Activated CD4-positive, alpha-beta T cell treated with anti-CD3 and anti-CD28 coated beads, Interleukin-2, amount 50 U/mL, for 24 hours (primary cell): ENCODE measurements at places on chromosomes 2 and 18.

DNA sequence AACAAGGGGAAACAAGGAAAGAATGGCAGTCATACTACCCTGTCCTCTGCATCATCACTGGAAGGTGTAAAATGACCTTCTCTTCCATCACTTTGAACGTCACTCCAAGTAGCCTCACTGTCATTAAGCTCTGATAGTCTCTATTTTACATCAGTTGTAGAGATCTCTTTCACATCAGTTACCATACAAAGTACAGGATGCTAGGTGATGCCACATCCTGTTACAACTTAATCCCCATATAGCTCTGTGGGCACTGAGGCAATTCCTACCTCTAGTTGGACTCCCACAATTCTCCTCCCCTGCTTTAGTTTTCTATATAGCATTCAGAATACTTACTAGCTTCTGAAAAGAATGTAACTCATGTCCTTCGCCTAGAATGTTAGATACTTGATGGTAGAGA, 55.1 kb upstream of the TTC27 start:
- DNase-seq, result no peak

- no peak for DNase-seq
Observed at GRCh38 chr18:25661831-25662230, 309.9 kb upstream of the ZNF521 start.

GRCh38 chr18:74748809-74749208, 151.1 kb downstream of the ZNF407 start:
- DNase-seq, result no peak

GRCh38 chr18:14937271-14937670, 189.3 kb downstream of the ANKRD30B start:
- DNase-seq, result no peak

DNA sequence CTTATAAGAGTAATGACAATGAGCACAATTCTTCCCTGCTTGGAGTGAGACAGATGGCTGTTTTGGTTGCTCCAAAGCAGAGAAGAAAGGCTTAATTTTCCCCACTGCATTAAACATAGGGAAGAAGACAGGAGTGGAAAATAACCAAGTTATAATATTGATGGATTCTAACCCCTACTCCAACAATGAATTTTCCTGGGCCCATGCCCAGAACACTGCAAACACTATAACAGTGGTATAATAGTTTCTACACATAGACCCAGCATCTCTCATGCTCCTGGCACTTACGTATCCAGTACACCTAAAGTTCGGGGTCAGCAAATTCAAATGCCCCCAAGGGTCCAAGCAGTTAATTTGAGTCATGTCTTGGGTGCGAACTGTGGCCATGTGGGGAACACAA, 613.4 kb downstream of the PLCL1 start:
- DNase-seq, result no peak

GRCh38 chr2:118380915-118381653, 292.8 kb downstream of the INSIG2 start:
- no peak for DNase-seq

DNA sequence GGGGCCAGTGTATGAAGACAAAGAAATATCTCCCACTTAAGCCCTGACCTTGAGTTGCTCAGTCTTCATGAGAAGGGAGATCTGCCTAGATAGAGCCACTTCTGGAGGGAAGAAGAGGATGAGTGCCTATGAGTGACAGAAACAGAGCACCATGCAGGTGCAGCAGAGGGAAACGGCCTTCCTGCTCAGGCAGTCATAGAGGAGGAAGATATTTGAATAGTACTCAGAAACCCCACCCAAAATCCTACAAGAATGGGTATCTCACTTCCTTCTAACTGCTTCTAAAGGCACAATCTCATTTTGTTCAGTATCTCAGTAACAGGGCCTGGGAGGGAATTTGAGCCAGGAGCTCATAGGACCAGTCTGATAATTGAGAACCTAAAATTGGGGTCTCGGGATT, 339.3 kb downstream of the ALK start:
- DNase-seq, result no peak

DNA sequence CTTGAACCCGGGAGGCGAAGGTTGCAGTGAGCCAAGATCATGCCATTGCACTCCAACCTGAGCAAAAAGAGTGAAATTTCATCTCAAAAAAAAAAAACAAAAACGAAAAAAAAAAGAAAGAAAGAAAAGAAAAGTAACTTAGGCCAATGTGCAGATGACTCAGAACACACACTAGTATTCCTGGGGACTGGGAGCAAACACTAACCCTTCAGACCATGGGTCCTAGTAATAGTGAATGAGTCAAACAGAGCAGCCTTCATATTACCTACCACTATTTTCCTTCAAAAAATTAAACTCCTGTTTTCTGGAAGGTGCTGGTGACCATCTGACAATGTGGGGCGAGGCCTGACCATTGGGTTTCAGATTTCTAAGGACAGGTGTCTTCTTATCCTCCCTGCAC, 253.4 kb downstream of the PIEZO2 start:
- DNase-seq, result no peak

GRCh38 chr2:144233317-144233716, 286.6 kb downstream of the ZEB2 start:
- DNase-seq, result no peak

DNA sequence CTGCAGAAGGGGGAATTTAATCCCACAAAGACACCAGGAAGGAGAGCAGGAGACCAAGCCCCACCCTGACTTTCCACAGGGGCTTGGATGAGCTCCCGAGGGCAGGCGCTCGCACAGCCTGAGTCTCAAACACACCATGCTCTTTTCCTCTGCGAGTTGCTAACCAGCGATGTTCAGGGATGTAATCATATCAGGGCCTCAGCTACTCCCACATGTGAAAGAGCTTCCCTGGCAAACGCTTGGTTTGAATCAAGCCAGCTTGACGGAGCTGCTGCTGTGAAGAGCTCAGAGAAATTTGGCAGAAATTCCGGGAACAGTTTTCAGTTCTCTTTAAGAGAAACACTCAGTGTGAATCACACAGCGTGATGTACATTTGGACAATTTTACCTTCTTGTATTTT, 385.8 kb downstream of the GALR1 start:
- no peak for DNase-seq

DNA sequence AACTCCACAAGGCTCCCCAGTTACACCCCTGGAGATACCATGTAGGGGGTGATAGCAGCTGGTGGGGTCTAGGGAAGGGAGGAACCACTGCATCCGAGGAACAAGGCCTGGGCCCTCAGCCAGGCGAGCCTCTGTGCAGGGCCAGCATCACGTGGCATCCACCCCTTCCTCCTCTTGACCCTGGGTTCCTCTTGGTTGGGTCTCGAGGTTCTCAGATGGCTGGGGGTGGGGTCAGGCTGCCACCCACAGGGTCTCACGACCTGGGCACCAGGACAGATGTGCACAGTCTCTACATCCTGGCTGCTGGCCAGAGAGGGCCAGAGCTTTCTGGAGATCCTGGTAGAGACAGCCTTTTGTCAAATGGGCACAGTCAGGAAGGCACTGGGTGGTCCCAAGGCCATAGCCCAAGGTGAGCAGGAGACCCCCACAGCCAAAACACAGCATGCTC, 10.4 kb downstream of the HS6ST1 start:
- DNase-seq, result no peak

- no peak for DNase-seq
Observed at GRCh38 chr2:216661639-216662375, 28.6 kb downstream of the IGFBP2 start.

GRCh38 chr2:62199392-62200125, 3.6 kb downstream of the B3GNT2 start:
- DNase-seq, result no peak

- no peak for DNase-seq
Observed at GRCh38 chr2:166360426-166360825, 15.3 kb downstream of the SCN9A start.

DNA sequence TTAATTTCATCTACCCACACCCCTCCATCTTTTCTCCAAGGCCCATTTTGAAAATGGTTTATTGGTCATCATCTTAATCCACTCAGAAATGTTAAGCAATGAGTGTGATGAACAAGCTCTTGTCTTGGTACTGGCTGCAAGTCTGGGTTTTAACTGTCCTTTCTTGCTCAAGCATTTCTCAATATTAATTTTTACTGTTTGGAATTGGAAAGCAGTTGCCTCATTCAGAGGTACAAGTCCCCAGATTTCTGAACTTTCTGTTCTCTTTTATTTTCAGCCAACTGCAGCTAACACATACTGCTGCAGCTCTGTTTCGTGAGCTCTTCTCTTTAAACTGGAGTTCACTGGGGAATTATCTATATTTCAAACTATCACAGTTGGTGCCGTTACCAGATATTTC, 99.4 kb upstream of the TEX51 start:
- no peak for DNase-seq

- no peak for DNase-seq
Observed at GRCh38 chr2:72115110-72116080, 32.3 kb downstream of the CYP26B1 start.

GRCh38 chr2:231785822-231786176, 446 bp upstream of the COPS7B start:
- DNase-seq, result no peak

DNA sequence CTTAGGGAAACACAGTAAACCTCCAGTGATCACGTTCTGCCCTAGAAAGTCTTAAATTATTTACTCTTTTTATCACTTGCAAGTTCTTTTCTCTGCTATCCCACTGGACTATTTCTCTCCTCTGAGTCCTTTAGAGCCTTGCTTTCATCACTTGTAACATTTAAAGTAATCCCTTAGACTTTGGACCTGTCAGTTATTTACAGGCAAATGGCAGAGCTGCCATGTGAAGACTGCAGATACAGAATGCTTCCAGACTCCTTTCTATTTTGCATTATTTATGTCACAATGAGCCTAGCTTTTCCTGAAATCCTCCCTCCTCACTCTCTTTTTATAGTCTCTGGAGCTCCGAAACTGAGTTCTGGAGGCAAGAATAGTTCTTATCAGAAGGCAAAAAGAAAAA, 325.6 kb upstream of the TRIB2 start:
- no peak for DNase-seq

DNA sequence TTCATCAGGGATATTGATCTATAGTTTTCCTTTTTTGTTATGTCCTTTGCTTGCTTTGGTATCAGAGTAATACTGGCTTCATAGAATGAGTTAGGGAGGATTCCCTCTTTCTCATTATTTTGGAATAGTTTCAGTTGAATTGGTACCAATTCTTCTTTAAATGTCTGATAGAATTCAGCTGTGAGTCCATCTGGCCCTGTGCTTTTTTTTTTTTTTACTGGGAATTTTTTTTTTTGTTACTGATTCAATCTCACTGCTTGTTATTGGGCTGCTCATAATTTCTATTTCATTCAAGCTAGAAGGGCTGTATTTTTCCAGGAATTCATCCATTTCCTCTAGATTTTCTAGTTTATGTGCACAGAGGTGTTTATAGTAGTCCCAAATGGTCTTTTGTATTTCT, 103.9 kb downstream of the RND3 start:
- no peak for DNase-seq

- no peak for DNase-seq
Observed at GRCh38 chr2:238655198-238655860, 192.6 kb upstream of the TWIST2 start.

DNA sequence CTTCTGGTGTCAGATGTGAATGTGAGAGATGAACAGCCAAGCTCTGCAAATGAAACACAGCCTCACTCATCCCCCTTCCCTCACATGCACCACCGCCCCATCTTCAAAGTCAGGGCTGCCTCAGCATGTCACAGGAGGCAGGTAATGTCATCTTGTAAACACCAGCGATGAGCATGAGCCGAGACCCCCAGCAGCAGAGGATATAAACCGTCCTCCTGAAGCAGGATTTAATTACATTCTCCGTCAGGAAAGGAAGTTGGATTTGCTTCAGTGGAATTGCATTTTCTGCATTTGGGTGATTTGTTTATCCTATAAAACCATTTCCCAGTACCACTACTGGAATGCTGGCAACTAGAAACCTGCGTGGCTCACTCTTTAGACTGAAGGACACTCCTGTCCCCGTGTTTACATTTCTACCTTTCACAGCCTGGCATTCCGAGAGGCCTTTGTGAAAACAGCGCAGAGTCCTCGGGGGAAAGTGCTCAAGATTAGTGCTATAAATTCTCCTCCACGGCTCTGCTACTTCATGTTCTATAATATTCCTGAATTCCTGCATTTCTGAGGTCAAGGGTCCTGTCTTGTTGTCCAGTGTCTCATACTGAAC, 619.2 kb downstream of the IRS1 start:
- DNase-seq, result no peak

DNA sequence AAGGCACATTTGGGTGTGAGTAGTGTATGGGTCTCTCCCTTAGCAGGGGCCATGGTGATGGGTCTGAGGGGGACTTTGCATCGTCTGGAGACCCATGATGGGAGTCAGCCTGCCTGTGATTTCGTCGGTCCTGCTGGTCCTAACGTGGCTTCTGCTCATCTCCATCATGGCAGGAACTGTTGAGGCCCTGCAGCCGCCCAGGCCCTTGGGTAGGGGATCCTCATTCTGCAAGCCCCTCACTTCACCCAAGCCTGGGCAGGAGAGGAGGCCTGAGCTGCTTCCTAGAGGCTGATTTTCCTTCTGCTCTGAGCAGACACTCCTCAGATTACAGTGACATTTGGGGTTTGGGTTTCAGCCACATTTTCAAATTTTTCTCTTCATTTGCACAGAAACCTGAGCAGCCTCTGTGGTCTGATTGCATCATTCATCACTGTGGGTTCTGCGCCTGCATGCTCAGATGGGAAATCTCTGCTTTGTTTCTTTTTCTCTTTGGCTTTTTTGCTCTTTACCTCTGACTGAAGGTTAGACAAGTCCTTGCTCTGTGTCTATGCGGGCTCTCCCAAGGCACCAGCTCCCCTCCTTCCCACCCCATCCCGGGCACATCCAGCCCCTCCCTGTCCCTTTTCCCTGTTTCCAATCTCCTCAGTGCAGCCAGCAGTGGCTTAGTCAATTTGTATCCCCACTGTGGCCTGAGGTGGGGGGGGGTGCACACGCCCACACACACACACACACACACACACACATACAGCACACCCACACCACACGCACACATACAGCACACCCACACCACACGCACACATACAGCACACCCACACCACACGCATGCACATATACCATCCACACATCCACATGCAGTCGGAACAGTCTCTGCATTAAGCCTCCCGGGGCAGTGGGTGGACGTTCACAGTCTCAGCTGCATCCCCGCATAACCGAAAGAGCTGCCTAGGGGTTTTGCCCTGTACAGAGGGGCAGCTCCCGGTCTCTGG, 305.4 kb upstream of the HS6ST1 start:
- DNase-seq, result no peak

DNA sequence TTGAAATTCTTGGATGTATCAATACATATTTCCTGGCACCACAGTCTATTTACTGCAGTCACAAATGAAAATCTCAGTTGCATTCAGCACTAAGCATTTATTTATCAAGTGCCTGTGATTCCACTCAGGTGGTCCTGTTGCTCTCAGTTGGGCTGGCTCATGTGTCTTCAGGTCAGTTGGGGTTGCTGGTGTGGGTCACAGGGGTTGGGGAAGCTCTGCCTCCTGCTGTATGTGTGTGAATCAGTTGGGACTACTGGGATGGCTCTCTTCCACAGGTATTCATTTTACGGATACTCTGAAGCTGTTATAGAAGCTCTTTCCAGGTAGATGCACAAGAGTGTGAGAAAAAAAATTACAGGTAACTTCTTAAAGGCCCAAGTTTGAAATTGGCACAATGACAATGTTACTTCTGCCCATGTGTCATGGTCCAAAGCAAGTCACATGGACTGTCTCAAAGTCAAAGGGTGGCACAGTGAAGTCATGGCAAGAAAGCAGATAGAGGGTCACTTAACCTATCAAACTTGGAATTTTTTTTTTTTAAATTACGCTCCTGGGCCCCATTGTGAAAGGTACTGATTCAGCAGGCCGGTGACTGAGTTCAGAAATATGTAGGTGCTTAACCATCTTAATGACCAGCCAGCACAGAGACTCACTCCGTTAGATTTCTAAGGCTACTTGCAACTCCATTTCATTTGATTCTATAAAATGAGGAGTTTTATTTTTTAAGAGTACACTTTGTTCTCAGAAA, 249.2 kb upstream of the GCFC2 start:
- no peak for DNase-seq
